ENCODE measurements at places on chromosomes 11 and 22.
A peak's percentile ranks its signal among the peaks of the same experiment; 100 is the strongest.

GRCh38 chr22:42217019-42217751, 53.3 kb downstream of the TCF20 start:
- peak; percentile 29 for DNase-seq

DNA sequence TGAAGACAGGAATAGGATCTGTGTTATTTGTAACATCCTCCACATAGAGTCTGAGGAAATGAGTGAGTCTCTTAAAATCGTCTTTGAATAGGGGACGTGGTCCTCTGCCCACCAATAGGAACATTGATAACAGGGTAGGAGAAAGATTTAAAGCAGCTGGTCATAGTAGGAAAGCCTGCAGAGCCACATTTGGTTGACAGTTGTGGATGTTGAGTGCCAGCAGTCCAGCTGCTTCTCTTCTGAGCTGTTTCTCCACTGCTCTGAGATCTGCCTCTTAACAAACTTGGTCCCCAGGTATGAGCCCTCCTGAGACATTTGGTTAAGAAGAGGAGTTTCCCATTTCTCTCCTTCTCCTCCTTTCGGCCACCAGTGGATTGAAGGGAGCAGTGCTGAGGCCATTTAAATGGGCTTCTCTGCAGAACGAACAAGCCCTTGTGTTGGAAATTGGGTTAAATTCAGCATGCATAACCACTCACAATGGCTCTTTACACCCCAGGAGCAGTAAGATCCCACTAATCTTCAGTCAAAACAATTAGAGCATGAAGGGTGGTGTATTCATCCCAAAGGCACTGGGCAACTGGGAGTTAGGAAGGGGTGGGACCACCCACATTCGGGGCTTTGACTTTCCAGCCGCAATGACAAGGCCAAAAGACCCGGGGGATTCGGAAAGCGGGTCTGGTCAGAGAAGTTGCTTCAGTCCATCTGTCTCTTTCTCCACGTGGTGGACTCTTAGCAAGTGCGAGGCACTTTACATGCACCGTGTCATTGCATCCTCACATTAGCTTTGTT, 32.3 kb downstream of the MIAT start:
- DNase-seq: no peak

- no peak for DNase-seq
Measured at GRCh38 chr11:61635787-61636186, 44.4 kb upstream of the DAGLA start.

DNA sequence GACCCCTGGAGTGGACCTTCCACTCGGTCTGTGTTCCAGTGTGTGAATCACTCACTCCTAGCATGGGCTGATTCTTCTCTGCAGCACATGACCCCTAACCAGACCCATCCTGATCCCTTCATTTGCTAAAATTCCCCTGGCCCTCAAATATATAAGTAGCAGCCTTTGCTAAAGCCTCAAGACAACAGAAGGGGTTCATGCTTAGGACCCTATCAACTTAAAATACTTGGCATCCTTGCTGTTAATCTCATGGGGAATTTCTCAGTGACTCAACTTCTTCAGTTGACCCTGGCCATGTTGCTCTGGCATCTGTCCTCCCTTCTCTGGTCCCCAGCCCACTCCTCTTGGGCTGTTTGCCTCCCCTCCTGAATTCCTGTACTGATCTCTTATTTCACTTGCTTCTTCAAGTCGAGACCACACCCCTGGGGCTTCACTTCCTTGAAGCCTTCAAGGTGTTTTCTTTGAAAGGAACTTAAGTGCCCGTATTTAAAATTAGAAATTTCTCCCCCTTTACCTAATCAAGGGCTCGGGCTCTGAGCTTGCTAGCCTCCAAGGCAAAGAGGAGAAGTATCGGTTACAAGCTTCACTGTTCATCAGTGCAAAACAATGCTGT, 23.6 kb downstream of the NNMT start:
- no peak for DNase-seq

GRCh38 chr11:64120951-64121569, 44.9 kb downstream of the MACROD1 start:
- no peak for DNase-seq

DNA sequence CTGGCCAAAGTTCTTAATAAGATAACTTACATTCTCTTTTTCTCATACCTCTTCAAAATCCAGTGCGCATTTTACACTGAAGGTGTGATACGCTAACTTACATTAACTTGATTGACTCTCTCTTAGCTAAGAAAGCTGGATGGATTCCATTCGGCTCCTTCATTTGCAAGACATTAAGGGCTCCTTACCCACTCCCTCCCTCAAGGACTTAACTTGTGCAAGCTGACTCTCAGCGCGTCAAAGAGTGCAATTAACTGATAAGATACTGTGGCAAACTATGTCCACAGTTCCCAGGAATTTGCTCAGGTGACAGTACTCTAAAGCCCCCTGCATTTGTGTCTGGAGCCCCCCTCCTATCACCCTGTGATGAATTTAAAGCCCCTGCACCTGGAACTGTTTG, 6.4 kb upstream of the RFPL1 start:
- no peak for DNase-seq

DNA sequence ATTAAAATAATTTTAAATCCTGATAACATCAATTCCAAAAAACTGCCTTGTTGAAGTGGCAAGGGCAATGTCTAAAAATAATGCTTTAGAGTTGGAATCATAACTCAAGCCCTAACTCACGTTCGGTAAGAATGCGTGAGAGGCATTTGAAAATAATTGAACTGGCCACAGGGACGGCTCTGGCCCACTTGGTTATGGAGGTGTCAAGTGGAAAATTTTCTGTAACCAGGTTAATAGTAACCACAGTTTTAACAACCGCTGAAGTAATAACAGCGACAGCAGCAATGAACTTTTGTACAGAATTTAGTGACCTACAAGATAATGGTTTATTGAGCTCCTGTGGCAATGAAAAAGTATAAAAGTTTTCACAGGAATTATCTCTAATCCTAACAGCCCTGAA, 79.4 kb downstream of the ETS1 start:
- no peak for DNase-seq

- DNase-seq: no peak
Measured at GRCh38 chr22:32590556-32590955, 115.9 kb downstream of the FBXO7 start.

DNA sequence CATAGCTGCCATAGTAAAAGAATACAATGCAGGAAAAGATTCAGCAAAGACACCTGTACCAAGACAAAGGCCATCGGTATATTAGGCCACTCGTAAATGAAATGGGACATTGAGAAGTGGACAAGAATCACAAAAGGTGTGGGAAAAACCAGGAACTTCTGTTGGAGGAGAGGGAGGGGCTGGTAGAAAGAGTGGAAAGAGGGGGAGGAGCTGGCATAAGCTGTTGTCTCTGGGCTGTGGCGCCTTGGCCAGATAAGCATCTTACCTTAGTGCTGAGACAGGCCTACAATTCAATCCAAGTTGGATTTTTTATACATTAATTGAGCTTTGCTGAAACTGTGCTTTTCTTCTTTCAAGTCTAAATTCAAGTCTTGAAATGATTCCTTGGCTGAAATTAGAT, 37.1 kb downstream of the ZNF202 start:
- no peak for DNase-seq

DNA sequence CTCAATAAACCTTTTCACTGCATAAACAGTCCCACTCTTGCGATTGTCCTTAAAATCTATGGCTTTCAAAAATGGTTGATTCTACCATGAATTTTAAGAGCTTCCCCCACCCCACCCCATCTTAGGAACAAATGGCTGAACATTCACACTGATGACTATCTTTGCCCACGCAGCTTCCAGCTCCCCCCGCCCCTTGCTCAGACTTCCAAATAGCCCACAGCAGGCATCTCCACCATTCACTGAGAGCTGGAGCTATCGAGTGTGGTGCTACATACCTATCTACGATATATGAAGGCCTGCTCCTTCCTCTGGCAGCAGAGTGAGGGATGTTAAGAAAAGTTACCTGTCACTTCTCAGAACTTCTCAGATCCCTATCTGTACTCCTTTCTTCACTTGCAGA, 26.7 kb downstream of the EIF3F start:
- DNase-seq: no peak

DNA sequence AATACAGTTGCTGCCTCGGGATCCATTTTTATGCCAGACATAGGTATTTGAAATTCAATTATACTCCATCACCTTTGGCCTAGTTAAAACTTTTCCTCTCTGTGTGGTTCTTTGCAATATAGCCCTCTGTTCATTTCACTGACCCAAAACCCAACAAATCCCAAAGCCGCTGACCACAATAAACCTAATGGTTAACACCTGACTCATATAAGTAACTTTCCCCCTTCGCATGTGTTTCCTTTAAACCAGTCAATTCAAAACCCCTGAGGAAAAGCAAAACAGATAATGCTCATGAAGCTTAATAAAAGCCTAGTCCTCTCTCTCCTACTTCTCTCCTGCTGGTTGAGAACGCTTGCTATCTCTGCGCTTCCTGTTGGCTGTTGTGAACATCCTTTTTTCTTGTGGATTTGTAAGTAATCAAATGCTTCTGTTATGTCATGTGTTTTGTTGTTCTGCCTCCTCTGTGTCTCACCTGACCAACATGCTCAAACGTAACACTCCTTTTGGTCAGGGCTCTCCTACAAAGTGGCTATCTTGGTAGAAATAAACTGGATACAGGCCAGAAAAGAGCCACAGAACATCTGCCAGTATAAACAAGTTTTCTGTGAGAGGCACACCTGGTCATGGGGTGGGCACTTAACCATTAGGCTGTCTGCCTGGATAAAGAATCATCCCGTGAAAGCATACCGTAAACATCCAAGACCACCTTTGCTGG, 652.6 kb downstream of the METTL15 start:
- no peak for DNase-seq

GRCh38 chr11:96538622-96539021, 148.8 kb downstream of the JRKL start:
- DNase-seq: no peak

GRCh38 chr22:39490135-39490798, 11.8 kb upstream of the MIEF1 start:
- peak; percentile 81 for DNase-seq

GRCh38 chr11:119363851-119364590, 17.5 kb downstream of the USP2 start:
- DNase-seq: peak; percentile 52

GRCh38 chr11:35207471-35208403, 68.8 kb downstream of the CD44 start:
- no peak for DNase-seq

GRCh38 chr11:92492372-92492771, 267.8 kb downstream of the FAT3 start:
- DNase-seq: no peak

DNA sequence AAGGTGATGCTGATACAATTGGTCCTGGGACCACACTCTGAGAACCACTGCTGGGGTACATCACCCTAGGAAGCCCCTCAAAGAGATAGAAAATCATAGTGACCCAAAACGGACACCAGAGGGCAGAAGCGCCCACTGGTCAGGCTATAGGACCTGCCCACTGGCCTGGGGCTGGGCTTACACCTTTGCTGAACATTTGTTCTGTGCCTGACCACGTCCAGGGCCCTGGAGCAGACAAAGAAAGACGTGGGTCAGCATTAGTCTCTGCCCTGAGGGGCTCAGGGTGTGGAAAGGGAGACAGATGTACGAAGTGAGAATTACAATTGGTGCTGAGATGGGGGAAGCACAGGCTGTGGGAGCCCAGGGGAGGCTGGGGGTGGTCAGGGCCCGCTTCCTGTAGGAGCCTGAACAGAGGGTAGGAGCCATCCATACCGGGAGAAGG, 14.4 kb upstream of the SERPINH1 start:
- peak; percentile 41 for DNase-seq

DNA sequence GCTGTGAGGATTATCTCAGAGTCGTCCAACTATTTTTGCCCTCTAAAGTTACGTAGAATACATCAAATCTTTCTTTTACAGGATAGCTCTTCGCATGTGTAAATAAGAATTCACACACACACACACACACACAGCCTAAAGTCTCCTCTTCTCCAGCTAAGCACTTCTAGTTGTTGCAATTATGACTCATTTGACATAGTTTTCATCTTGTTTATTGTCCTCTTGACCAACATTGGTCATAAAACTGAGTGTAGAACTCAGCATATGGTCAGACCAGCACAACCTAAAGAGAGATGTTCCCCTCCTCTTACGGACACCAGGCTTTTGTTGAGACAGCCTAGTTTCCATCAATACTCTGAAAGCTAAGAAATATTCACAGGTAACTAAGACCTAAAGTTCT, 234.2 kb downstream of the BLID start:
- DNase-seq: no peak

DNA sequence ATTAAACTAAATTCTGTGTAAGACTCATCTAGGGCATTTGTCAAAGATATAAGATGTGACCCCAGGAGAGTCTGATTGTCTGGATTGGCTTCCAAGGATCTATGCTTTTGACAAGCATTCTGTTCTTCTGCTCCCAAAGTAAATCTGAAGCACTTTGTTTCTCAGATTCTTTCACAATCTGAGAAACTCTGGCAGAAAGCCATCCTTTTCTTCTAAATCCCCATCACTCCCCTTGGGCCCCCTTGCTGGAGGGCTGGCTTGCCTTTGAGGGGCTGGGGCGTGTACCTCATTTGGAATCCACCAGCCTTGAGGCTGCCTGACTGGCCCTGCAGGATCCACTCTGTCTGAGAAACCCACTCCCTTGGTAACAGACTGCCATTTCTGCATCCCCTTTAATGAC, 173.5 kb upstream of the CTSC start:
- DNase-seq: no peak

DNA sequence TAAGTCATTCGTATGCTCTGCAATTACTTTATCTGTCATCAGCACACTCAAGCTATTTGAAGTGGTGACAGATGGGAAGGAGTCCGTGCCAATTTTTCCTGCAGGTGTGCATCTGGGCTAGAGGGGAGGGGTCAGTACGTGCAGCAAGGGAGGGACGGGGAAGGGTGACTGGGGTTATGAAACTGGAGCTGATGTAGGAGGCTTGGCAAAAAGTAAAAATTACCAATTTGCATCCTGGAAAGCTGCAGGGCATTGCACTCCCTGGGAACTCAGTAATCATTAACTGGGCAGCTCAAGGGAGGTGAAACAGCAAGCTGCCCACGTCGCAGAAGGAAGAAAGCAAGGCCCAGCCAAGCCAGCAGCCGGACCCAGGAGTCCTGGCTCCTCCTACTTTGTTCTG, 87.1 kb upstream of the TMEM45B start:
- DNase-seq: no peak

GRCh38 chr22:17085277-17086181, 729 bp downstream of the IL17RA start:
- DNase-seq: peak; percentile 46

DNA sequence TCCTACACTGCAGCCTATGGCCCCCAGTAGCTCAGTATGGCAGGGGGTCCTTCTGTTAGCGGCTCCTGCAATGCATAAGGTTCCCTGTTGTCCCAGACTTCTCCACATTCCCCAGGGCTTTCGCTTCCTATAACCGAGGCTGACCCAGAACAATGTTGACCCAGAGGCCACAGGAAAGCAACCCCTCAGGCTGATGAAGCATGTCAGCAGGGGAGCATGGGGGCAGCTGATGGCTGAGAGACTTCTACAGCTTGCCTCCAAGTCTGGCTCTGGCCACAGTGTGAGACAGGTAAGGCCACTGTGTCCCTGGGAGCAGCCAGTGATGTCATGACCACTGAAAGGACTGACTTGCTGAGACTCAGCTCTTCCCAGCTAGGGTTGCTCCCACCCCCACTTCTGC, 12.5 kb upstream of the PPFIBP2 start:
- DNase-seq: no peak

- DNase-seq: no peak
Measured at GRCh38 chr11:125494031-125494360, 2.1 kb downstream of the FEZ1 start.

GRCh38 chr11:16093889-16094653, 262.3 kb downstream of the SOX6 start:
- no peak for DNase-seq

Data from activated CD4-positive, alpha-beta T cell treated with anti-CD3 and anti-CD28 coated beads, Interleukin-2, amount 50 U/mL, for 48 hours (primary cell).